ENCODE measurements at places on chromosomes 7 and 10. TPM values are rescaled to one million over a fixed set of nuclear protein-coding genes. Genes with fewer than 3 reads are reported as not detected.

Gene SLC26A3
- 0.33 TPM for total RNA-seq

Gene SFTPD
- 0.49 TPM for total RNA-seq

Gene TAS2R4
- 0.25 TPM for total RNA-seq

Gene ZNF239
- 1.5 TPM for total RNA-seq

Gene TMEM72
- not detected for total RNA-seq

Gene FEZF1
- not detected for total RNA-seq

Gene KNDC1
- 0.11 TPM for total RNA-seq

Gene HOGA1
- 47.1 TPM for total RNA-seq

Gene TUBB8
- total RNA-seq, result not detected

Gene HOXA1
- not detected for total RNA-seq

Gene RINT1
- 12.9 TPM for total RNA-seq

Gene AKR1B15
- not detected for total RNA-seq

Gene MRC1
- 18.9 TPM for total RNA-seq

Gene HOXA6
- not detected for total RNA-seq

Gene FAM237B
- total RNA-seq, result not detected

Gene C10orf105
- total RNA-seq, result 0.05 TPM

Gene NOS3
- total RNA-seq, result 12.6 TPM

Gene SLC26A5
- not detected for total RNA-seq

Gene PTPRN2
- total RNA-seq, result 1.3 TPM

Gene MRM2
- total RNA-seq, result 19.9 TPM

Gene PIP
- total RNA-seq, result not detected

Gene GIMAP1
- total RNA-seq, result 5.9 TPM

Gene GALNT17
- total RNA-seq, result 95.3 TPM

Gene IFIT1
- total RNA-seq, result 31.0 TPM

GRCh38 chr10:129513312-129513711 lies 46.3 kb downstream of the MGMT start:
- no peak for DNase-seq

- no peak for DNase-seq
These were observed 186.3 kb downstream of the CAMK1D start for GRCh38 chr10:12535656-12536055.

- DNase-seq, result no peak
These were observed 226.4 kb downstream of the KIAA1217 start for GRCh38 chr10:24435374-24435773.

GRCh38 chr7:156652886-156653568 lies 12.5 kb downstream of the RNF32 start:
- no peak for DNase-seq

- no peak for DNase-seq
These were observed 251.2 kb downstream of the POU6F2 start for GRCh38 chr7:39228946-39229345.

GRCh38 chr7:5450549-5451327 lies 27.1 kb upstream of the TNRC18 start:
- peak; percentile 51 for DNase-seq

GRCh38 chr10:32139223-32140073 lies 83.2 kb upstream of the KIF5B start:
- peak; percentile 82 for DNase-seq

- DNase-seq, result peak; percentile 36
These were observed 34.4 kb upstream of the SLF2 start for GRCh38 chr10:100878291-100878910.

- DNase-seq, result no peak
These were observed 18.1 kb upstream of the NCAPG2 start for GRCh38 chr7:158722574-158723237.

DNA sequence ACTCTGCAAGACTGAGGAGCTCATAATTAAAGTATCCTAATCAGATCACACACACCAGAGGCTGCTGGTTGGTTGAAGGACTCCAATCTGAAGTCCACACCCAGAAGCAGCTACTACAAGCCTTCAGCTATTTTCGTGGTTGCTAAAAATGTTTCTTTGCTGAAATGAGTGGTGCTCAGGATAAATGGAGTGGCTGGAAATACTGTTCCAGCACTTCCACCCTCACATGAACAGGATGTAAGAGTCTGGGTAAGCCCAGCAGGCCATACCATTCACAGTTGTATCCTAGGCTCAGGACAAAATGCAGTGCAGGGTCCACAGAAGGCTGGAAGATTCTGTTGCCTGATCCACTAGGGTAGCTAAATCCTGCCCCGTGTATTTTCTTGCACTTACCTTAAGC lies 34.1 kb downstream of the AFAP1L2 start:
- no peak for DNase-seq

DNA sequence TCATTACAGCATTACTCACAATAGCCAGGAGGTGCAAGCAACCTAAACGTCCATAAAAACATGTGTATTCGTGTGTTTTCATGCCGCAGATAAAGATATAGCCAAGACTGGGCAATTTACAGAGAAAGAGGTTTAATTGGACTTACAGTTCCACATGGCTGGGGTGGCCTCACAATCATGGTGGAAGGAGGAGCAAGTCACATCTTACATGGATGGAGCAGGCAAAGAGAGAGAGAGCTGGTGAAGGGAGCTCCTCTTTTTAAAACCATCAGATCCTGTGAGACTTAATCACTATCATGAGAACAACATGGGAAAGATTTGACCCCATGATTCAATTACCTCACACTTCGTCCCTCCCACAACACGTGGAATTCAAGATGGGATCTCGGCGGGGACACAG lies 33.0 kb downstream of the PDLIM1 start:
- DNase-seq, result no peak

- DNase-seq, result no peak
These were observed 37.8 kb downstream of the ST8SIA6 start for GRCh38 chr10:17416442-17417211.

DNA sequence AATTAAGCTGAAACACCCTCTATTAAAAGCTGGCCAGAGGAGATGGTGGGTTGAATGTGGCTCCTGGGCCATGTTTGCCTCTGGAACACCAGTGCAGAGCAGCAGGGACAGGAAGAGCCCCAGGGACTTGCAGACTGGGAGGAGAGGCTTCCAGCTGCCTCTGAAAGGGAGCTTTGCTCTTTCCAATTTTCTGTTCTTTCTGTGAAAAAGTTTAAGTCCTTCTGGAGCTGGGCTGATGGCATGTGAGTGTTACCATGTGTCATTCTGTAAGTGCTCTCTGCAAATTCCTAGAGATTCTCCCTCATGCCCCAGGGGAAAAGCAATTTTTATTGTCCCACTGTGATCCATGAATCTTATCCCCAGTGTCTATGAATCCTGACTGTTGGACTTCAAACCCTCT lies 112.8 kb upstream of the LANCL2 start:
- DNase-seq, result no peak

GRCh38 chr10:110965216-110965615 lies 45.8 kb downstream of the SHOC2 start:
- DNase-seq, result no peak

- DNase-seq, result no peak
These were observed 91.2 kb downstream of the ZNF22 start for GRCh38 chr10:45091968-45092367.

GRCh38 chr7:52088008-52088901 lies 771.6 kb upstream of the COBL start:
- no peak for DNase-seq

GRCh38 chr10:88066876-88067275 lies 203.5 kb downstream of the PTEN start:
- no peak for DNase-seq

- peak; percentile 7 for DNase-seq
These were observed 75.6 kb downstream of the CFAP46 start for GRCh38 chr10:132866601-132867381.

- no peak for DNase-seq
These were observed 210.5 kb upstream of the KLF6 start for GRCh38 chr10:3995302-3996210.

GRCh38 chr10:107619139-107619538 lies 454.6 kb upstream of the SORCS1 start:
- no peak for DNase-seq

- no peak for DNase-seq
These were observed 241.5 kb downstream of the WDR37 start for GRCh38 chr10:1297566-1298301.

DNA sequence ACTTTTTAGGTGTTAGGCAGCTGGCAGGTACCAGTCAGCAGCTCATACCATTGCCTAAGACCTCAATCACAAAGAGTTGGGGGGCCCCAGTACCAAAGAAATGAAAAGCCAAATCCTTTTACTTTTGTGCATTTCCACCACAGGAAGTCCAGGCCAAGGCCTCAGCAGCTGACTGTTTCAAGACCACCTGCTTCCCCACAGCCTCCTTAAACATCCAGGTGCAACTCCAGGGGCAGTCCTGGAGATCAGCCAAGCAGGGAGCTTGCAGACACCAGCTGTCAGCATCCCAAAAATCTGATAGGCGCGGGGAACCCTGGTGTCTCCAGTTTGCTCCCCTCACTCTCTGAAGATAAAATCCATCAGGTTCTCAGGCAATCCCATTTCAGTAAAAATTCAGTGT lies 91.5 kb upstream of the EFCAB10 start:
- DNase-seq, result no peak

DNA sequence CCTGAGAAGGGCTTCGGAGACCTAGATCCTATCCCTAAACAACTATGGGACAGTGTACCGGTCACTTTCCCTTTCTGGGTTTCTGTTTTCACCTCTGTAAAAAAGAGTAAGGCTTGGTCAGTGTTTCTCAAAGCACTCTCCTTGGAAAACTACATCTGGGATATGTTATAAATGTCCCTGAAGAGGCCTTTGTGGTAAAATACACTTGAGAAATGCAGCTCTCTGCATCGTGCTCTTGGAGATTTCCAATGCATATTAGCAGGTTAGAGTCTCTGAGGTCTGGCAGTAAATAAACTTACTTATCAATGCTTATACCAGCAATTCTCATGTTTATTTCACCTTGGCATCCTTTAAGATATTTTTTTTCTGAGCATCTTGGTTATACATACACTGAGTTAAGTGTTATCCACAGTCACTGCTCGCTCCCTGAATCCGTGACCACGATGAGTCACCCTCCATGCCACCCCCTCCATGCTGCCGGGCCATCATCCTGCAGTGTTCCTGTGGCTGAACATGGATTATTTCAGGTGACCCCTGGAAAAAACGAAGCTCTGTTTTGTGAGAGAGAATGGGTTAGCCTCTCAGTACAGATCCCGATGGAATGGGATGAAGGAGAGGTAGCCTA lies 3.3 kb upstream of the TBXAS1 start:
- DNase-seq, result no peak

DNA sequence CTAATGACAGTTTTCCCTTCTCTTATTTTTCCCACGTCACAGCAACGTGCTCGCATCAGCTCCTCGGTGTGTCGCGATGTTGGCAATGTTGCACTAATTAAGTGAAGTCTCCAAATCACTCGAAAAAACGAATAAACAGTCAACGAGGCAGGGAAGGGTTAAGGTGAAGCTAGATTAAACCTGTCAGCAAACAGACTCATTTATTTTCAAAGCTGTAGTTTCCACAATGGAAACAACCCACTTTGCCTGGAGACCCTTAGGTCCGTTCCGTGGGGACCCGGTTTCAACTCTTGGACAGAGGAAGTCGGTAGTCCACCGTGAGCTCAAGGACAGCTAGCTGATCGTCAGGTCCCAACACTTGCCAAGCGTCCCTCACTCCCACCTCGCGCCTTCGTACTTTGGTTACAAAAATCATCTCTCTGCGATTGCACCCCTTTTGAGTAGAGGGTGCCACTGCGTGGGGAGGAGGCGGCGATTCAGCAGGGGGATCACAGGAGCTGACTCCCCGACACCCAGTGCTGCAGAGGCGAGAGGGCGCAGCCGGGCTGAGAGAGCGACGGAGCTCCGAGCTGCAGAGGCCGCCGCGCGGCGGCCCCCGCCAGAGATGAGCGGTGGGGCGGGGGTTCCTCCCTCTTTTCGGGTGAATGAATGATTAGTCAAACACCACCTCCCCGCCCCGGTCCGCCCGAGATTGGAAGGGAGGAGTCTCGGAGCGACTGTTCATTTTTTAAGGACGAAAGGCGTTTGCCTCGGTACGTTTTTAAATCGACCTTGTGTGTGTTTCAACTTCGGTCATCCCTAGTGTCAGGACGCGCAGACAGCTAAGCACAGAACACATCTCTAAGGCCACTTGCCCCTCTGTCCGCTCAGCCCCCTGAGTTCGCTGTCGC lies 1.3 kb upstream of the BMPER start:
- DNase-seq, result peak; percentile 41

GRCh38 chr10:101710059-101710695 lies 15.2 kb upstream of the FBXW4 start:
- DNase-seq, result no peak

GRCh38 chr7:55066938-55067337 lies 48.1 kb downstream of the EGFR start:
- DNase-seq, result no peak

GRCh38 chr7:143284591-143285469 lies at the start of gene TMEM139:
TSS of gene TMEM139 (plus strand) at chr7:143284958. CDS start at chr7:143285958, 1,000 bp downstream.
- DNase-seq, result no peak

GRCh38 chr7:139091677-139091996 lies 17.9 kb downstream of the ZC3HAV1 start:
- DNase-seq, result no peak

DNA sequence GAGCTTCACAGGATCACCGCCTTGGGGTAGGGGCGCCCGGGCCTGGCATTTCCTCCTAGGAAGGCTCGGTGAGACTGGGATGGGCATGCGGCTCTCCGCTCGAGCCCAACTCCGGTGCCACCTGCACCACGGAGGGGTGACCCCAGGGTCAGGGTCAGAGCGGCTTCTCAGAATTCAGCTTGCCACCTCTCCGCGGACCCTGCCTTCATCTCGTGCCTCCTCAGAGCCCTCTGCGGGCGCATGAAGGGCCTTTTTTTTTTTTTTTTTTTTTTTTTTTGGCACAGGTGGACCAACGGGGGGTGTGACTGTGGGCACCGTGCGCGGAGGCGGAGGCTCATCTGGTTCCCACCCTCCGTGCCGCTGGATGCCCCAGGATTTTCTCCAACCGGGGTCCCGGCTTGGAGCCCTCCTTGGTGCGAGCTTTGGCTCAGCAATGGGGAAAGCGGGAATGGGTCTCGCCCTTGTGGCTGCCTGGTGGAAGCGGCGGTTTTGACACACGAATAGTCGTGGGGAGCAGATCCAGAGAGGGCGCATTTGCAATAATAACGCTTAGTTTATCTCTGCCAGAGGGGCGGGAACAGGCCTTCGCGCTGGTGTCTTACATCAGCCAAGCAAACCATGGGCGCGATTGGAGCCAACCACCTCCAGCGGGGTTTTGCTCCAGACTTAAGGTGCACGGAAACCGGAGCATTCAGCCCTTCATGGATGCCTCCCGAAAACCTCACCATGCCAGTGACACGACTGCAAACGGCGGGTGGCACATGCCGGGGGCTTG lies 5.0 kb upstream of the TNRC18 start:
- peak; percentile 74 for DNase-seq

GRCh38 chr10:4119107-4119506 lies 334.1 kb upstream of the KLF6 start:
- no peak for DNase-seq

- DNase-seq, result peak; percentile 47
These were observed 114.5 kb downstream of the LARP4B start for GRCh38 chr10:816958-817357.

Measured in left ventricle myocardium inferior (tissue), 1 donor.